ENCODE measurements at places on chromosomes 6 and 20.

- DNase-seq: no peak
Observed at GRCh38 chr6:3753228-3753835, 1.8 kb upstream of the PXDC1 start.

DNA sequence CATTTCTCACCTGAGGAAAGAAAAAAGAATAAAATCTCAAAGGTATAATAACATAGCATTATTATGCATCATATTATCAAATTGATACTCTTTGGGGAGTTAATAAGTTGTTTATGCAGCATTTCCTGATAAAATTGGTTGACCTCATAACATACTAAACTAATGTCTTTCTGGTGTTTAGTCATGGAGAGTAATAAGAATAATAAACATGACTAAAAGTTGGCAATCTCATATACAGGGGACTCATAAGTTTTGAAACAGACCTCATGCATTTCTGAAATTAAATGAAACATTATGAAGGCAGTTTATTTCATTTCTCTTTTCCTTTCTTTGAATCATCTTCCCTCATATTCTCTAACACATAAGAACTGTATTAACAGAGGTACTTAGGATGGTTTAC lies 60.5 kb upstream of the PRDM1 start:
- DNase-seq: no peak

DNA sequence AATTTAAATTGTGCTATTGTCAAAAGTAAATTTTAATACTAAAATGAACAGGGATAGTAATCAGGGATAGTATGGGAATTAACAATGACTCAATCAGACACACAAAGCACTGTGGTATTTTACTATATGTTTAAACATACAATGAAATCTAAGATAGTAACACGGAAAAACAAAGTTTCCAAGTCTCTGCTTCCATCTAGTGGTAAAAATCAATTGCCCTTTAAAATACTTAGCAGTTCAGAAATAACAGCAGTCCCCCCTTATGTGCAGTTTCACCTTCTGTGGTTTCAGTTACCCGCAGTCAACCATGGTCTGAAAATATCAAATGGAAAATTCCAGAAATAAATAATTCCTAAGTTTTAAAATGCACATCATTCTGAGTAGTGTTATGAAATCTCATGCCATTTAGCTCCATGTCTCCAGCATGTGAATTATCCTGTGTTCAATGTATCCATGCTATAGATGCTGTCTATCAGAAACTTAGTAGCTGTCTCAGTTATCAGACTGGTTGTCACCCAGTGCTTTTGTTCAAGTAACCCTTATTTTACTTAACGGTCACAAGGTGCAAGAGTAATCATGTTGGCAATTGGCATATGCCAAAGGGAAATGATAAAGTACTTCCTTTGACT lies 58.5 kb downstream of the AHI1 start:
- no peak for DNase-seq

- DNase-seq: no peak
Observed at GRCh38 chr6:35310265-35310831, 12.7 kb downstream of the DEF6 start.

GRCh38 chr6:89692256-89692655 lies 53.7 kb upstream of the LYRM2 start:
- DNase-seq: no peak

DNA sequence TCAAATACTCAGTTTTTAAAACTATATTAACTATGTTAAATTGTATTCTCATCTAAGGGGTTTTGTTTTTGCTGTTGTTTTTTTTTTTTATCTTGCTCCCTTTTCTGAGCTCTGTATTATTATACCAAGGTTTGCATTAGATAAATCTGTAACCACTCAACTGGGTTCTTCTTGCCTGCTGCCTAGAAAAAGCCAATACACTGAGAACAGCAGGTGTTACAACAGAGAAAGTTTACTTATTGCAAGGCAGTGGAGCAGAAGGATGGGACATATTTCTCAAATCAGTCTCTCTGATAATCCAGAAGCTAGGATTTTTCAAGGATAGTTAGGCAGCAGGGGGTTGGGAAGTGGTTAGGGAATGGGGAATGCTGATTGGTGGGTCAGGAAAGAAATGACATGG lies 378.8 kb upstream of the PLCB4 start:
- DNase-seq: no peak

DNA sequence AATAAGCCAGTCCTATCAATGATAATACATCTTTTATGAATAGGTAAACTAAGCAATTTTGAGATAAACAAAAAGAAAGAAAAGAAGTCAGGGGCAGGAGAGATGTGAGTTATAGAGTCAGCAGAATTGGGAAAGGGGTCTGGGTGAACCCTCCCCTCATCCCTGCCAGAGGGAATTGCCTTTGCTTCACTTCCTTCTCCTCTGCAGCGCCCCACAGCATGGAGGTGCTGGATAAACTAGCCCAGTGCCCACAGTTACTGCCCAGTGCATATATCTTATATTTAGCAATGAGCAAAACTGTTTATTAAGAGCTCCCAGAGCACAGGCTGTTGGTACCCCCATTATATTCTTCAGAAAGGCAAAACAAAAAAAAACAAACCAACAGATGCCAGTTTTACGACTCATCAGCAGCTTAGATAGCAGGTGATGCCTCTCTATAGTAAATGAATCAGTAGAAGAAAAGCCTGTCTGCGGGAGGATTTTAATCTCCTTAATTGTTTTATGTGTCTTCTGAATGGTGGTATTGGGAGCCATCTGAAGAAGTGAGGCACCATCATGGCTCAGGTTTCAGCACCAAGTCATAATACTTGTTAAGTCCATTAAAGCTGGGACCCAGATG lies 419.2 kb downstream of the EPM2A start:
- DNase-seq: no peak

DNA sequence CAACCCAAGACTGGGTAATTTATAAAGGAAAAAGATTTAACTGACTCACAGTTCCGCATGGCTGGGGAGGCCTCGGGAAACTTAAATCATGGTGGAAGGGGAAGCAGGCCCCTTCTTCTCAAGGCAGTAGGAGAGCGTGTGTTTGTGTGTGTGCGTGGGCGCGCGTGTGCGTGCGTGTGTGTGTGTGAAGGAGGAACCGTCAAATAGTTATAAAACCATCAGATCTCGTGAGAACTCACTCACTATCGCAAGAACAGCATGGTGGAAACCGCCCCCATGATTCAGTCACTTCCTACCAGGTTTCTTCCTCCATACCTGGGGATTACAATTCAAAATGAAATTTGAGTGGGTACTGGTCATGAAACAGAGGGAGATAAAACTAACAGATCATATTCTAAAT lies 220.1 kb upstream of the EYS start:
- no peak for DNase-seq

DNA sequence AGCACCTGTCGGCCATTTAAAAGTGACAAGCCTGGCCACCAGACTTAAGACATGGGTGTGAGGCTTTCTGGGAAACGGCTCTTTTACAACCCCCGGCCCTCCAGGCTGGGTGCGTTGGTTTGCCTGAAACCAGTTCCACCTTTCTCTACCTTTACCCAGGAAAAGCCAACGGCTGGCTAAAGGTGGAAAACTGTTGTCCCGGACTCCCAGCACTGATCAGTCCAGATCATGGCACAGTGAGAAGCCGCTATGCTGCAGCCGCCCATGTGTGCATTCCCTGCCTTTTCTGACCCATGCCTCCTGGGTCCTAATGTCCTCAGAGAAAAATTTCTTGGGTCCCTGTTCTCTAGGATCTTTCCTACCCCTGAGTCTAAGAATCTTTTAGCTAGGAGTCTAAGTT lies 655.7 kb upstream of the HS3ST5 start:
- no peak for DNase-seq

GRCh38 chr6:45969026-45969425 lies 46.6 kb downstream of the CLIC5 start:
- DNase-seq: no peak

- DNase-seq: no peak
Observed at GRCh38 chr20:57470666-57471495, 54.1 kb downstream of the CTCFL start.

DNA sequence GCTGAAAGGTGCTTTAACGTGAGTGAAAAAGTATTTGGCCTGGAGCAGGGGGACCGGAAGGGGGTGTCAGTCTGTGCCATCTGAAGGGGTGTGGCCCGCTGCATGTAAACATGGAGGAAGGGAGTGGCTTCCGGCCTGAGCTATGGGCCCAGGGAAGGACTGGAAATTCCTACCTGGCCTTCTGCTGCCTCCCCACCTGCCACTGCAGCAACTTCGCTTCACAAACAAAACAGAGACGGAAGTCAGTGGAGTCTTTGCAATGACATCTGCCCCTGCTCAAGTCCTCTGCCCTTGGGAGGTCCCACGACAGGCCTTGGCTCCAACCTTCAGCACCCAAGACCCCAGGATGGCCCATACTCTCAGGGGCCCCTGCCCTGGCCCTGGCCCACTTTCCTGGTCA lies 28.1 kb upstream of the FOXP4 start:
- DNase-seq: no peak

Data from HS-27A (cell line).